ENCODE measurements at places on chromosomes 13 and 19.

GRCh38 chr13:114130837-114131582, 1.4 kb downstream of the RASA3 start:
- DNase-seq: peak; percentile 83

- DNase-seq: no peak
Measured at GRCh38 chr13:41332829-41333228, 21.8 kb downstream of the NAA16 start.

- DNase-seq: peak; percentile 88
Measured at GRCh38 chr19:12757544-12758274, 6.1 kb downstream of the BEST2 start.

DNA sequence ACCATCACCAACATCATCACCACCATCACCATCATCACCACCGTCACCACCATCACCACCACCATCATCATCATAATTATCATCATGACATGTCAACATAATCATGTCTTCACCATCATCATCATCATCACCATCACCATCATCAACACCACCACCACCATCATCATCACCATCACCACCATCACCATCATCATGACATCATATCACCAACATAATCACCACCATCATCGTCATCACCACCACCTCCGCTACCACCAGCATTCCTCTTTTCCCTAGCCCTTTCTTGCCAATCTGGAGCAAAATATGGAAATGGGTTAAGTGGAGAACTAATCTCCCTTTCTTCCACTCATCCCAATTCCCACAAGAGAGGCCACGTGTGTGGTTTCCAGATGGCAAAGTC, 1.1 kb upstream of the TTYH1 start:
- DNase-seq: no peak

DNA sequence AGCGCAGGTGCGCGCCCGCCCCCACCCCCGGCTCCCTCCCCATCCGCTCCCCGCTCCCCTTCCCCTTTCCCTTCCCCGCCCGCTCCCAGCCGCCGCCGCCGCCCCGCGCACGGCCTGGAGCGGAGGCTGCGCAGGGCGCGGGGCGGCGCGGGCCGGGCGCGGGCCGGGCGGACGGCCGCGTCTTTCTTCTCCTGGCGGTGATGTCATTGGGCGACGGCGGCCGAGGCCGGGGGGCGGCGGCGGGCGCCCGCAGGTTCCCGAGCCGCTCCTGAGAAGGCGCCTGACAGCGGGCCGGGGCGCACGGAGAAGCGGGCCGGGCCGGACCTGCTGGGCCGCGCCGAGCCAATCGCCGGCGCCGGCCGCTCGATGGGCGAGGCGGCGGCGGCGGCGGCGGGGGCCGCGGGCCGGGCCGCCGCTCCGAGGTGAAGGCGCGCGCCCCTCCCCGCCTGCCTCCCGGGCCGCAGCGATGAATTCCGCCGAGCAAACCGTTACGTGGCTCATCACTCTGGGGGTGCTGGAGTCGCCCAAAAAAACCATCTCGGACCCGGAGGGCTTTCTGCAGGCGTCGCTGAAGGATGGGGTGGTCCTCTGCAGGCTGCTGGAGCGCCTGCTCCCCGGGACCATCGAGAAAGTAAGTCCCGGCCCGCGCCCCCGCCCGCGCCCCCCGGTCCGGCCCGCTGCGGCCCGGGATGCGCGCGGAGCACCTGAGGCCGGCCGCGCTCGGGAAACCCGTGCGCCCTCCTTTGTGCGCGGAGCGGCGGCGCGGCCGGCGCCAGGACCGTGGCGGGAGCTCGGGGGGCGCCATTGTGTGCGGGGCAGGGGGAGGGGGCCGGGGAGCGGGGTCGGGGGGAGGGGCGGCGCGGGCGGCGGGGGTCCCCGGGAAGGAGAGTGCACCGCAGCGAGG, at the start of gene ARHGEF7:
Gene ARHGEF7 (plus strand): TSS at position 250 of the 904 bp plus-strand sequence. CDS start 217 bp downstream, at position 467.
- no peak for DNase-seq

- no peak for DNase-seq
Measured at GRCh38 chr13:19766591-19766990, 16.2 kb downstream of the PSPC1 start.

DNA sequence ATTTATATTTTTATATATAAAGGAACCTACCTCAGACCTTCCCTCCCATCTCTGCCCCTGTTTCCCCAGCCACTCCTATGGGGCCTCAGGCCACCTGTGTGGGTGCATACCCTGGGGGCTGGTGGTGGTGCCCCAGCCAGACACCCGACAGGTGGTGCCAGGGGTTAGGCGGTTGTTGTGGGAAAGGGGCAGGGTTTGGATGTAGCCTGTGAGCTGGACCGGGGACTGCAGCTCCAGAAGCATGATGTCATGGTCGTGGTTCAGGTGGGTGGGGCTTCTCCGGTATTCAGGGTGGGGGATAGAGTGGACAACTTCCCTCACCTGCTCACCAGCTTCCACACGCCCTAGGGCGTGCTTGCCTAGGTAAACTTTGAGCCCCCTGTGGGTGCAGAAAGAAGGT, 5.2 kb downstream of the KLK13 start:
- no peak for DNase-seq

- no peak for DNase-seq
Measured at GRCh38 chr13:102687520-102687919, 7.3 kb downstream of the METTL21C start.

- no peak for DNase-seq
Measured at GRCh38 chr13:57704031-57704430, 72.5 kb downstream of the PCDH17 start.

DNA sequence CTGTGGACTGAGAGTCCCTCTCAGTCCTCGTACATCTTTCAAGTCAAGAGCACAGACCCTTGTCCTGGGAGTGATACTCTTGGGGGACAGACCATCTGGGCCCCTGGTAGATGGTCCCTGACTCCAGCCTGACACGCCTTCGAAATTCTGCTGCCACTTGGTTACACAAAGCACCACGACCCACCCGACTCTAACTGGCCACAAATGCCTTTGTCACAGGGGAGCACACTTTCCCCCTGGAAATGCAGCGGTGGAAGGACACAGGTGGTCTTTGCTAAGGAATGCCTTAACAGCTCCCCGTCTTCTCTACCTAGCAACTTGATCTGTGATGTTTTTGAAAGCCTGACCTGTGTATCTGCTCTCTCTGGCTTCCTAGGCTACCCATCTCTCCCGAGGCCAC, 13.8 kb upstream of the DHRS12 start:
- DNase-seq: no peak

DNA sequence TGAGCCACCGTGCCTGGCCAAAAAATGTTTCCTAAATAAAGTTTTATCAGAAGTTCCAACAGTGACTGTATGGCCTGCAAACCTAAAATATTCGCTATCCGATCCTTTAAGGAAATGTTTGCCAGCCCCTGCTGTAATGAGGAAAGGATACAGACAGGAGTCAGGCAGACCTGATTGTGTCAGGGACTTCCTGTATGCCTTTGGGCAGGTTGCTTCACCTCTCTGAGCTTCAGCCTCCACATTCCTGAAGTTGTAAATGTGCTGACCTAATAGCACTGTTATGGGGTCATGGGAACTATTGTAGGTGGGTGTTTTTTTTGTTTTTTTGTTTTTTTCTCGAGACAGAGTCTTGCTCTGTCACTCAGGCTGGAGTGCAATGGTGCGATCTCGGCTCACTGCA, 6.2 kb downstream of the ABHD8 start:
- no peak for DNase-seq

DNA sequence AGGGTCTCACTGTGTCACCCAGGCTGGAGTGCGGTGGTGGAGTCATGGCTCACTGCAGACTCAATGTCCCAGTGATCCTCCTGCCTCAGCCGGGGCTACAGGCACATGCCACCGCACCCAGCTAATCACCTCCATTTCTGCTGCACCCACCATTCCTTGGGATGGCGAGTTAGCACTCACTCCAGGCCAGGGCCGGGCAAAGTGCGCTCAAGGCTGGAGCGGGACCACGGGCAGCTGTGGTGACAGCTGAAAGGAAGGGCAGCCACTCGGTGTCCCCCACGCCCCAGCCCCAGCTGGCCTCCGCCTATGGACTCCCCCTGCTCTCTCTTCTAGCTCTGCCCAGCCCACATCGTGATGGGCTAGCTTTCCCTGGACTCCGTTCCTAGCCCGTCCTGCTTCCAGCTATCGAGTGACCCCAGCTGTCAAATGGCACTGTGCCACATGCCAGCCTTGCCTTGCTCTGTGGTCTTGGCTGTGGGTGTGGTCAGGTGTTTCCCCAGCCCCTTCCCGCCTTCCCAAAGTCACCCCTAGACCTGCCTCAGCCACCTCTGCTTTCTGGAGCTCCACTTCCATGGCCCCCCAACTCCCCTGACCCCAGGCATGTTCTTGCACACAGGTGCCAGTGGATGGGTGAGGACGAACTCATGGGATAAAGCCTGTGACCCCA, 4.1 kb downstream of the MICOS13 start:
- no peak for DNase-seq

- DNase-seq: no peak
Measured at GRCh38 chr13:33379608-33380007, 94.1 kb upstream of the STARD13 start.

GRCh38 chr13:25943658-25944057, 108.2 kb downstream of the SHISA2 start:
- no peak for DNase-seq

DNA sequence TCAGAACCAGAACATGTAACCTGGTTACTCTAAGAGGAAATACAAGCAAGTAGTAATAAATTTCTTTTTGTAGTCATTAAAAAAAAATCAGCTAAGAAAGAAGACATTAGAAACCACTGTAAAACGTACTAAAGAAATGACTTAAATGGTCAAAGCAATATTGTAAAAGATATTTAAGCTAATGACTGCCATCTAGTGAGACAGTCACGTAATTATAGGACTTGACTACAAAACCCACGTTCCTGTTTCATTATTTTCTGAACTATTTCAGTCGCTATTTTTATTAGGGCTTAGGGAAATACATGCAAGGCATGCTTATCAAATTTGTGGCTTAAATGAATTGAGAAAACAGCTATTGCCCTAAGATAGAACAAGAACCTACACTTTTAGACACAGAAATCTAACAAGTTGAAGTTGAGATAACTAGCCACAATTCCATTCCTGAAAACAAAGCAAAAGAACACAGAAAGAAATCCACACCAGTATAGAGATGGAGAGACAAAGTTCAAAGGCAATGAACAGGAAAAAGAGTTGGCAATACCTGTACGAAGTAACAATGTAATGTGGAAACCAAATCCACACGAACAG, 17.9 kb downstream of the ALG5 start:
- no peak for DNase-seq

- DNase-seq: no peak
Measured at GRCh38 chr19:38695317-38695683, 47.9 kb downstream of the ACTN4 start.

- DNase-seq: no peak
Measured at GRCh38 chr13:102593466-102593865, 3.3 kb upstream of the TPP2 start.

- no peak for DNase-seq
Measured at GRCh38 chr13:82827724-82828123, 1054.5 kb downstream of the SLITRK1 start.

DNA sequence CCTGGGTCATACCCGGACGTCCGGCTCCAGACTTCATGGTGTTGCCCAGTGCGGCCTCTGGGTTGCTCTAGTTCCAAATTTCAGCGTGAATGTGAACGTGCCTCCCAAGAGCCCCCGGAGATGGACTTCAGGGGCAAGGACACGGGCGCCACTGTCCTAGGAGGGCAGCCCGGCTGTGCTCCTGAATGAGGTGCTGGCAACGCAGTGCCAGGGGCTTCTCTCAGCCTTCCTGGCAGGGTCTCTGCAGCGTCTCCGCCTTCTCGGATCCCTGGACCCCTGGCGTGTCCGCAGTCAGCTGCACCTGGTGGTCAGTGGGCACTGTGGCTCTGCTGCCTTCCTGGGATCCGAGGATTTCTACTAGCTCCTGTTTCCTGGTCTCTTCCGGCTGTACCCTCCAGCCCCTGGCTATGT, 101.7 kb upstream of the MCF2L start:
- DNase-seq: peak; percentile 50

DNA sequence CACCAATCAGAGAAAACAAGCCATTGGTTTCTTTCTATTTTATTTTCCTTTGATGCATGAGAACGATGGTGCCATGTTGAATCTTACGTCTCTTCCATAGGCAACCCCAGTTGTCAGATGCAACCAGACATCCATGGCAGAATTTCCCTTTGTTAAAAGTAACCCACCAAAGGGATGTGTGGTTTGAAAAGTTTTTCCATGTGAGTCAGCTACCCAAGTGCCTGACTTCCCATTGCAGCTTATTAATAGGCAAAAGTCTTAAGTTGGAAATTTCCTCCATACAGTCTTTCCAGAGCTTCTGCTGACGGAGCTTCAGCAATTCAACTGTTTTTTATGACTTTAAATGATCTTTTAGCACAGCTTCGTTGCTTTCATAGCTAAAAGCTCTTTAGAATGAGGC, 73.8 kb upstream of the FAM216B start:
- no peak for DNase-seq

DNA sequence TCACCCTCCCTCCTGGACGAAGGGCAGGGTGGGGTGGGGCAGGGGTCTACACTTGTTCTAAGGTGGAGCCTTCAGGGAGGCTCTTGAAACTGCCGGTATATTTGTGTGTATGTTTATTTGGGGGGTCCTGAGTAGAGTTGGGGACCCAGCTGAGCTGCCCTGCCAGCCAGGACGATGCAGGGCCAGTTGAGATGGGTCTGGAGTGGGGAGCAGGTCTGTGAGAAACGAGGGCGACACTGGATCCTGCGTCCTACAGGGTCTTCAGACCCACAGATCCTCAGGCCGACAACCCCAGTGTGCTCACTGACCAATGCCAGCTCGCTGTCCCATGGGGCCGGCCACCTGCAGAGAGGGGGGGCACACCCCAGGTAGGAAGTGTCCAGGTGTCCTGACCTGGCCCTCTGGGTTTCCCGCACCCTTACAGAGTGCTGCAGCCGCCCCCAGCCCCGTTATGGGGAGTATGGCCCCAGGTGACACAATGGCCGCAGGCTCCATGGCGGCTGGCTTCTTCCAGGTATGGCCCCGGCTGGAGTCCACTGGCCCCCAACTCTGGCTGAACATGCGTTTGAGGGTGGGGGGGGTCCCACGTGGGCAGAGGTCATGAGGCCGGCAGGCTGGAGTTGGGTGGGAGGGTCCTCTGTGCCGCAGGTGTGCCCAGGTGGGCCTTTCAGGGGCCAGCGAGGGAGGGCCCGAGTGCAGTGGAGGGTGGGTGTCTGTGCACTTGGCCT, 7.4 kb downstream of the ISYNA1 start:
- no peak for DNase-seq

GRCh38 chr19:11382898-11383705, 1.0 kb downstream of the EPOR start:
- peak; percentile 77 for DNase-seq

DNA sequence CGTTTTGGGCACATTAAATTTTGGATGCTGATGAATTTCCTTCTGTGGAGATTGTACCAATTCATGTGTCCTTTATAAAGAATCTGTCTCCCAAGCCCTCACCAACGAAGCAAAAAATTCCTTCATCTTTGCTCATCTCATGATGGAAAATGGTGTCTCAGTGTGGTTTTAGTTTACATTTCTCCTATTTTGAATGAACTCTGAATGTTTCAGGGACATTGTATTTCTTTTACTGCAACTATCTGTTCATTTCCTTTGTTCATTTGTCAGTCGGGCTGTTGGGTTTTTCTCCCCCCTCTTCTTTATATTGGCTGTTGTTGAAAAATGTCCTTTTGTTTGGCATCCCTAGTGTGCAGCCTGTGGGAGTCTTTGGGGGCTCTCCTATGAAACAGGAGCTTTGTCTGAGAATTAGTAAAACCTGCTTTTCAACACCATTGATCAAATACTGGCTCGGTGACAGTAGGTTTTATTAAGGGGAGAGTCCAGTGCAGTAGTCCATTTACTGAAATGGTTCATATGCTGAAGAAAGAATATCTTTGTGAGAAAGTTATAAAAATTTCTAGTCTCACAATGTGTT, 91.3 kb upstream of the C1QTNF9B start:
- no peak for DNase-seq
